Substantia nigra (tissue), 51 donors: ENCODE measurements at places on chromosomes 11 and 22.

DNA sequence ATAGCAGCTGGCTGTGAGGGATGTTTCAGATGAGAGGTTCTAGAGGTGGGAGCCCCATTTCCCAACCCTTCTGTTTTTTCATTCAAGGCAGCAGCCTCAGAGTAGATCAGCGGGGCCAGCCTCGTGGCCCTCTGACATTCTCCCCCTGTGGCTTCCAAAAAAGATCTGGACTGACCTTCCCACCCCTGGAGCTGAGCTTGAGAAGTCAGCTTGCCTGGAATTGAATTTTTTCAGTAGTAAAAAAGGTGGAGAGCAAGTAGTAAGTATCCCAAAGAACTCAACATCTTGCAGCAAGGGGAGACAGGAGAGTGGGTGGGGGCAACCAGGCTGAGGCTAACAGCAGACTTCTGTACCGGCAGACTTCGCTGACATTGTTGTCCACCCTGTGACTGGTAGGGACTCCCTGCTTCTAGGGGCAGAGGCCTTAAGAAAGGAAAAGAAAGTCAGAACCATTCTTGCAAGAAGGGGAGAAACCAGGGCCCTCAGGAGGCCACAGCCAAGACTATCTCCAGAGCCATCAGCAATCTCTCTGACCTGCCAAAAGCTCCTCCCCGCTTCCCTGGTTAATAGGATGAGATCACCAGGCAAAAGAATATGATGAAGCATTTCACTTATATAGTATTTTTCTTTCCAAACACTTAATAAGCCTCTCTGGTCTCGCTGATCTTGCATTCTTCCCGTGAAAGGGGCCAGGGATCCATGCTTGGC, 2.0 kb upstream of the GRIK4 start:
- no peak for DNase-seq

DNA sequence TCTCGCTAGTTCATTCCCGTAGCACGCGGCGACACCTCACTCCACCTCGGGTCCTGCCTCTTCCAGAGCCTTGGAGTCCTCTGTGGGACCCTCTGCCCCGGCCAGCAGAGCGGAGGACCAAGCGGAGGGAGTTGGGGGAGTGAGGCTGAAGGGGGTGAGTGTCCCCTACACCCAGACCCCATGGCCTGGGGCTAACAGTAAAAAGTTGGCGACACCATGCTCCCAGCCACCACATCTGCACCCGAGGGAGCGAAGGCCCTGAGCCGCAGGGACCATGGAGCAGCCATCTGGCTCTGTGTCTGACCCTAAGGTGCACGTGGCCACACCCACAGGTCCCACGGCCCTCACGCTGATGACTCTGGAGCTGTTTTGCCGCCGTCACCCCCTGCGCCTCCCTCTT, 293.8 kb downstream of the BRD1 start:
- no peak for DNase-seq

DNA sequence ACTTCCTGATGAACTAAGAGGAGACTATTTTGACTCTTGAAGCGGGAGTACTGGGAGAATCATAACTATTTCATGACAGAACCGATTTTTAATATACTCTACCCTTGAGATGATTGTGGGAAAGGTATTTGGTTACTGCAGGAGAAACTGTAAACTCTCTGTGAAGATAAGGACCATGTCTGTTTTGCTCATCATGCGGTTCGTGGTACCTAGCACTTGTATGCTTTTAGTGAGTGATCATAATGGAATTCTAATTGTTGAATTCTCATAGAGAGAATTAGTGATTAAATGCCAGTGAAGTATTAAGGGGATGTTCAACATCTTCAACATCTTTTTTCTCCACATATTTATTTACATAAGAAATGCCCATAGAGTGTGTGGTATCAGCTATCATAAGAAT, 11.4 kb downstream of the AASDHPPT start:
- DNase-seq = no peak

GRCh38 chr11:2147391-2147790, 8.2 kb upstream of the IGF2 start:
- no peak for DNase-seq

DNA sequence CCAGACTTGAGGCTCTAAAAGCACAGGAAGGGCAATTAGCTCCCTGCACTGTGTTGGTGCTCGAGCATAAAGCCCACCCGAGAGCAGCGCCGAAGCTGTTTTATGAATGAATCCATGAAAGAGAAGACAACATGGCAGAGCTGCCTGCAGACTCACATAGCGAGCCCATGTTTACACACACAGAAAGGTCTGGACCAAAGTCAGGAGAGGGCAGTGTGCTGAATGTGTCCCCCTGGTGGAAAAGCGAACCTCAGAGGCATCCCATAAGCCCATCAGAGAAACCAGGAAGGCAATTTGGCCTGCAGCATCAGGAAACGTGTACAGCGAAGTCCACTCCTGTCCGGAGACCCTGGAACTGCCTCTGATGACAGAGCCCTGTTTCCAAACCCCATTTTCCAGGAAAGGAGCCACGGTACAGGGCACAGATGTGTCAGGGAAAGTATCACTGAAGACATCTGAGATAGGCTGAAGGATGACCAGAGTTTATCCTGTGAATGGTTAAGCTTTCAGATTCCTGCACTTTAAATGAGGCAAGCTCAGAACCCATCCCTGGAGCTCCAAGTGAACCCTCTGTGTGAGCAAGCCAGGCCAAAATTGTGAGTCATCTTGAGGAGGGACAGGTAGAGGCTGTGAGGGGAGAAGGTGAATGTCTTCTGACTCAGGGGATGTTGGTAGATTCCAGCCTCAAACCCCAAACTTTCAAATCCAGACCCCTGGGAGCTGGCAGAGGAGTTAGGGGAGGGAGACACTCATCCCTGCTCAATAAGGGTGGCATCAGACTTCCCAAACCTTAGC, 36.9 kb downstream of the CHRDL2 start:
- no peak for DNase-seq

DNA sequence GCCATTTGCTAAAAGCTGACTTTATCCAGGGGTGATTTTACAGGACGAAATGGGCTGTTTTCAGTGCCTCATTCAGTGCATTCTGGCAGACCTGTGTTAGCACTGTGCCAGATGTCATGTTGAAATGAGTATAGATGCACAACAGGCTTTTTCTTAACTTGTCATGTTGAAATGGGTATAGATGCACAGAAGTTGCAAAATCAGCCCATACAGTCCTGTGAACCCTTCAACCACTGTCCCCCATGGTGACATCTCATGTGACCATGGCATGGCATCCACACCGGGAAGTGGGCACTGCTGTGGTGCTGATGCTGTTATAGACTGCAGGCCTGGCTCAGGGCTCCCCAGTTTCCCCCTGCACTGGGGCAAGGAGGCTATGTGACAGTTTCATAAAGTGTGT, 2.5 kb downstream of the TALDO1 start:
- no peak for DNase-seq

- DNase-seq = no peak
Observed at GRCh38 chr22:26847046-26847445, 189.7 kb downstream of the MIAT start.

GRCh38 chr11:119700030-119700429, 29.0 kb downstream of the NECTIN1 start:
- no peak for DNase-seq

DNA sequence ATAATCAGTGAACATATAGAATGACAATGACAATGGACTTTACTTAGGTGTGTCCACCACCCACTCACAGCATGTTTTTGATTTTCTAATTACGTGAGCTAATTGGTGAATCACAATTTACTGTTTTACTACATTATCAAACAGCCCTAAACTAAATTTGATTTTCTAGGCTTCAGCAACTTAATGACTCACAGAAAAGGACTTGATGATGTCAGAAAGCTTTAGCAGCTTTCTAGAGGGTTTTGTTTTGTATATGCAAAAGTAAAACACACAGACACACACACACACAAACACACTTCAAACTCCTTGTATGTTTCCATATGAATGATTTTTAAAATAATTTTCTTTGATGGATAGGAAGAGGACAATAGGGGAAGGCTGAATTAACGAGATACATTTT, 878.6 kb upstream of the CCDC90B start:
- no peak for DNase-seq

GRCh38 chr11:32435511-32435941, at the start of gene WT1:
Gene WT1 (minus strand): TSS chr11:32435539.
- DNase-seq = no peak
